ENCODE measurements at places on chromosomes 3 and 15.

DNA sequence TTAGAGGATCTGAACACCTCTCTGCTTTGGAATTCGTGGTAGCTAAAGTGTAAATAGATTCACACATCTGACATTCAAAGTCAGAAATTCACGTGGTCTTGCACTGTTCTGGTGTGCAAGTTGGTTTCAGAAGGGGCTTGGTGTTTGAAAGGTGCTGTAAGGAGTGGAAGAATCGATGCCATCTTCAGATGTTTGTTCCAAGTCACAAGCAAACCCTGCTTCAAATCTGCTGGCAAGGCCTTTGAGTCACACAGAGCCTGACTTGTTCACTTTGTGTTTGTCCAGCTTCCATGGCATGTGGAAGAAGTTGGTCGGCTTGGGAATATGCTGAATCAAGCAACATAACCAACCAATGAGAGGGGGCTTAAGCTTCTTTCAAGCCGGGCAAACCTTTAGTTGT lies 44.3 kb downstream of the SH3GL3 start:
- no peak for DNase-seq

- no peak for DNase-seq
Observed at GRCh38 chr3:101701696-101702634, 15.4 kb upstream of the RPL24 start.

GRCh38 chr15:52008698-52009434 lies 10.2 kb upstream of the MAPK6 start:
- DNase-seq, result no peak

GRCh38 chr3:126436826-126437717 lies 38.6 kb downstream of the ZXDC start:
- DNase-seq, result no peak

- DNase-seq, result no peak
Observed at GRCh38 chr15:67578020-67578600, 35.6 kb downstream of the MAP2K5 start.

DNA sequence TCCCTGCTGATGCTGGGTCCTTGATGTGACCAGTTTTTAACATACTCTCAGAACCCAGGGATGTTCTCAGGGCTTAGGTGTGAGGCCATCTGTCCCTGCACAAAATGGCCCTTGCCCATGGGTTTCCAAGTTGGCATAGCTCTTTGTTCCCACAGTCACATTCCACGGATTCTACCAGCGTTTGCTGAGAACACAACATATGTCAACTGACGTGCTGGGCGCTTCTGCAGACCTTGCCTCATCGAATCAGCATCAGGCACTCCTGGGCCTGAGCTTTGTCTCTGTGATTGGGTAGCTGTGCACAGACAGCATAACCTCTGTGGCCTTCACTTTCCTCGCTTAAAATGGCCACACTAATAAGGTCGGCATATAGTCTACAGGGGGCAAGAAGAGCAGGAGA lies 69.0 kb downstream of the MGLL start:
- DNase-seq, result no peak

GRCh38 chr3:169240786-169241486 lies 422.6 kb downstream of the MECOM start:
- DNase-seq, result no peak

- DNase-seq, result no peak
Observed at GRCh38 chr15:31550211-31550977, 223.8 kb downstream of the KLF13 start.

DNA sequence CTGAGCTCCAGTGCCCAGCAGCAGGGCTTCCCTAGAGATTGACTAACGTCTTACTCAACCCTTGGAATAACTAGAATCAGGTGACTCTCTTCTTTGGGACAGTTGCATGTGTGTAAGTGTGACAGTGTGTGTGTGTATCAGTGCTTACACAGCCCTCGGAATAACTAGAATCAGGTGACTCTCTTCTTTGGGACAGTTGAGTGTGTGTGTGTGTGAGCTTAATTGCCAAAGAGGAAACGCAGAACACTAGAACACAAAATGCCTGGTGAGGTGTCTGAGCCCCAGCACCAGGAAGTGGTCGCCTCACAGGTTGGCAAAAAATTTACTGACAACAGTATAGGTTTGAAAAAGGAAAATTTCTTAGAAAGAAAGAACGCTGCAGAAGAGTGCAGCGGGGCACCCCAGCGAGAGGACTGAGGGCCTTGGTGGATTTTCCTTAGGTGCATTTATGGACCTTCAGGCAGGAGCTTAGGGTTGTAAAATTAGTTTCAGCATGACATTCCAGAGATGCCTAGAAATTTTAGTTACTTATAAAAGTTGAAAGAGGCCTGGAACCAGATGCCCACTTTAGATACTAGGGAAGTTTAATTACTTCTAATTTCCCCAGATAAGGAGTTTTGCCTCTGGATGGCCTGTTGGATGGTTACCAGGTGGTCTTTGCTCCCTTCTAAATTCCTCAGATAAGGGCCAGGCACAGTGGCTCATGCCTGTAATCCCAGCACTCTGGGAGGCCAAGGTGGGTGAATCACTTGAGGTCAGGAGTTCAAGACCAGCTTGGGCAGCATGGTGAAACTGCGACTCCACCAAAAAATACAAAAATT lies 3.7 kb upstream of the WDR82 start:
- no peak for DNase-seq

GRCh38 chr15:47504624-47505256 lies 212.6 kb upstream of the SEMA6D start:
- no peak for DNase-seq

- no peak for DNase-seq
Observed at GRCh38 chr3:78312851-78313250, 1273.0 kb downstream of the ROBO2 start.

- DNase-seq, result no peak
Observed at GRCh38 chr3:12994357-12994606, 78.9 kb downstream of the IQSEC1 start.

GRCh38 chr3:111173328-111173900 lies 101.8 kb downstream of the NECTIN3 start:
- DNase-seq, result no peak

- peak; percentile 19 for DNase-seq
Observed at GRCh38 chr15:52558196-52558595, 10.6 kb downstream of the ARPP19 start.

- no peak for DNase-seq
Observed at GRCh38 chr15:39458131-39458530, 122.7 kb upstream of the THBS1 start.

GRCh38 chr3:128195802-128196201 lies 42.5 kb downstream of the EEFSEC start:
- no peak for DNase-seq

GRCh38 chr3:150710097-150710496 lies 6.4 kb upstream of the ERICH6 start:
- no peak for DNase-seq

DNA sequence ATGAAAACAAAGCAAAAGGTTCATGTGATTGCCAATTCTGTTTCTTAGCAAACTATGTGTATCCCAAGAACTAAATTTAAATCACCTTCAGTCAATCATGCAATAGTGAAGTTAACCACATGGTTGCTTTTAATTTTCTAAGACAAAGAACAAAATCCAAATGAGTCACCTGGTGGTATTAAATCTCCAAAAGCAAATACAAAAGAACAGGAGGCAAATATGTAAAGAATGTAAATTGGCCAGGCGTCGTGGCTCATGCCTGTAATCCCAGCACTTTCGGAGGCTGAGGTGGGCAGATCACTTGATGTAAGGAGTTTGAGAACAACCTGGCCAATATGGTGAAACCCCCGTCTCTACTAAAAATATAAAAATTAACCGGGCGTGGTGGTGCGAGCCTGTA lies 54.2 kb upstream of the PIK3R4 start:
- DNase-seq, result no peak

DNA sequence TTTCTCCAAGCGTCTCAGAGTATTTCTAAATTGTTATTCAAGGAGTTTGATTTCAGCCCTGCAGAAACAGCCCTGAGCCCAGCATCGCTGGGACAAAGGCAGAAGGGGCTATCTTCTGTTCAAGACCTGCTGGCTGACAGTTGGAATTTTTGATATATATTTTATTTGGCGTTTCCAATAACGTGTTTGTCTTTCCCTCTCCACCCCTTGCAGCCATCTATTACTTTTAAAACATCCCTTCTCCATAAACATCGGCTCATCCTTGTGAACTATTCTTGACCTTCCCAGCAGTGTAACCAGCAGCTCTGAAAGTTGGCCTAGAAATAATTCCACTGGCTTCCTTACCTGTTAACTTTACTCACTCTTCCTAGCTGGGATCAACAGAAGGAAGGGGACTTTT lies 5.5 kb upstream of the MEIS2 start:
- no peak for DNase-seq

- peak; percentile 55 for DNase-seq
Observed at GRCh38 chr15:67188551-67189218, 65.8 kb downstream of the AAGAB start.

- DNase-seq, result no peak
Observed at GRCh38 chr15:100913961-100914360, 5.2 kb upstream of the LRRK1 start.

GRCh38 chr15:41659855-41660234 lies 360 bp upstream of the MGA start:
- DNase-seq, result no peak

DNA sequence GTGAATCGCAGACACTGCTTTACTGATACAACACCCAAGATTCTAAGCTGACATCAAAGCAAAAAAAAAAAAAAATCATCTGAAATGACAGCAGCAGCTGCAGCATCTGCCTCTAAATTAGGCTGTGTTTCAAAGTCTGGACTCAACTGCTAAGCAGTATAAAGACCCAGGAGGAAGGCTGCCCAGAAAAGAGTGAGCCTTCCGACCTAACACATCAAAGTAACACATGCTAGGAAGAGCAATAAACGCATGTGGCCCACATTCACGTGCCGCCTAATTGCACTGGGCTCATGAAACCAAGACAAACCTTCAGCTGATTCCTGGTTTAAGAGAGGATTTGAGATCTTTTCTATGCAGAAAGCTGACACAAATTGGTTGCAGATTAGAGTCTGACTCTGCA lies 317.1 kb downstream of the ZIC4 start:
- DNase-seq, result no peak

DNA sequence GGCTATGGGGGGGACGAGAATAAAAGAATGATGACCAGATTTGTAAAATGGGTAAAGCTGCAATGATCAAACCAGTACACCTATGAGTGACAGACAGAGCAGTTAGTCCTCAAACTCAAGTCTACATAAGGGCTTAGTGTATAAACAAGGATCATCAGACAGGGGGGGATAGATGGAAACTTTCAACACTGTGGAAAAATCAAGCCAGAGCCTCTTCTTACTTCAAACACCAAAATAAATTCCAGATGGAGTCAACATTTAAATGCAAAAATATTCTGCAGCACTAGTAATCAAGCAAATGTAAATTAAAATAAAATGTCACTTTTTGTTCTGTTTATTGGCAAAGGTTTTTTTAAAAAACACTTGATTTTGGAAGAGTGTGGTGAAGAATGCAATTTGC lies 205.9 kb upstream of the RGMA start:
- DNase-seq, result no peak

DNA sequence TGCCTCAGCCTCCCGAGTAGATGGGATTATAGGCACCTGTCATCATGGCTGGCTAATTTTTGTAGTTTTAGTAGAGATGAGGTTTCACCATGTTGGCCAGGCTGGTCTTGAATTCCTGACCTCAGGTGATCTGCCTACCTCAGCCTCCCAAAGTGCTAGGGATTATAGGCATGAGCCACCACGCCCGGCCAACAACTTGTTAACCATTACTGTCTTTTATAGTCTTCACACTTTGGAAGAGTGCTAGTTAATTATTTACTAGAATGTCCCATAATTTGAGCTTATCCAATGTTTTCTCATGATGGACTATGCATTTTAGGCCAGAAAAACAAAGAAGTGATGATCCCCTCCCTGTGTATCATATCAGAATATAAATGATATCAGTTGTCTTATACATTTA lies 288.6 kb upstream of the CBLB start:
- no peak for DNase-seq

DNA sequence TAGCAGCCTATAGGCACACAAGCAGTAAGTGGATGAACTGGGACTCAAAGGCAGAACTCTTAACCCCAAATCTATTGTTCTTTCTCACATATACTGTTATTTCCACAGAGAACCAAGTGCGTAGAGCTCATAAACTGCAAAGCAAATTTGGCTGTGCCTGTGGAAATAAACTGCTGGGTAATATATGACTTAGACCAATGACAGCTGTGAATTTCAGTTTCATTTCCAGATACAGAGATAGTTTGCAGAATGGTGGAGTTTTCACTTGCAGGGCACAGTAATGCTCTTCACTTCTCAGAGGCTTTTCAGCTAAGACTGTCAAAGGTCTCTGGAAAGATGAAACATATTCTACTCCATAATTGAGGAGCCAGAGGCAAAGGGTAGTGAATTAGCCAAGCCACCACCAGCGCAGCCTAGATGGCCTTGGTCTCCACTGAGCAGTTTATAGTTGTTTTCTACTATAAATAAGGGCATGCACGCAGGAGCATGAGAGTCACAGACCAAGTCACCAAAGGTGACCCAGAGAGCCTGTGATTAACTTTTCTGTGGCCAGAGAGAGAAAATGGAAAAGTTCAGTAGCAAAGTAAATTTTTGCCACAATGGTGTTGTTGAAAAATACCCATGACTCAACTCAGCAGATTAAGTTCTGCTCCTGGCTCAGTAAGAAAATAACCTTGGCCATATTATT lies 180.7 kb upstream of the GRM7 start:
- DNase-seq, result no peak

DNA sequence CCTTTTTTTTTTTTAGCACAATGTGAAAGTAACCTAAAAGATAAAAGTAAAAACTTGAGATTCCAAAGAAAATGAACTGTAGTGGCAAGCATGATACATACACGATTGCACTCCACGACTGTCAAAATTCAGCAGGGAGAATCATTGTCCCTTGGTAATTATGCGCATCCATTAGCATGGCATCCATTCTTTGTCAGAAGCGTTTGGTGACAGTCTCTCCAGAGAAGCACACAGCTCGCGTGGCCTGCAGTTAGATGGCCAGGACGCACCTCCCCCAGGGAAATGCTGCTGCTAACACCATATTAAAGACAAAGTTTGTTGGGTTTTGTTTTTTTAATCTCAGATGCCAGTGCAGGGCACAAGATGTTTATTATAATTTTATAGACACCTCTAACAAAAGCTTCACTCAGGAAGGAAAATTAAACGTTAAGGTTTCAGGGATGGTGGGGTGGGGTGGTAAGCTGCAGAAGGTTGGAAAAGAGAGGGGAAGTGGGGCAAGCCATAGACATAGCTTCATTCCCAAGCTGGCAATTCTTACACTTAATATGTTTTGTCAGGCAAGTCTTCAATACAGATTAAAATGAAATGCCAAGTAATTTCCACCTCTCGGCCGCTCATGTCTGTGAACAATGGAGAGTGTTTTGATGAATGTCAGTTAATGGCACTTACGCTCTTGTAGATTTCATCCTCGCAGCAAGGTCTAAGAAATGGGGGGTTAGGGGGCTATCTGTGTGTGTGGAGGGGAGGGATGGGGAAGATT lies 142.8 kb upstream of the TOPAZ1 start:
- DNase-seq, result no peak

- no peak for DNase-seq
Observed at GRCh38 chr3:144687862-144688261, 716.2 kb downstream of the DIPK2A start.

GRCh38 chr3:195101001-195101583 lies 169.9 kb downstream of the XXYLT1 start:
- no peak for DNase-seq

GRCh38 chr3:171142985-171143384 lies 116.5 kb upstream of the SLC2A2 start:
- peak; percentile 45 for DNase-seq

- DNase-seq, result no peak
Observed at GRCh38 chr3:123853686-123854372, 30.3 kb downstream of the MYLK start.

Measured in AG08396 (cell line).